ENCODE measurements at places on chromosomes 1 and 21. TPM values are rescaled to one million over a fixed set of nuclear protein-coding genes. Genes with fewer than 3 reads are reported as not detected.

- H3K27me3 ChIP-seq, result no peaks in the 10 kb centered on the region
- H3K36me3 ChIP-seq, result no peaks in the 10 kb centered on the region
- peak overlapping the region; percentile 96 for H3K27ac ChIP-seq
- H3K4me1 ChIP-seq, result peaks cover 13% of the 10 kb centered on the region
- no peak for DNase-seq
- peak overlapping the region; percentile 90 for H3K4me3 ChIP-seq
Measured at GRCh38 chr1:20785907-20786252, 1.2 kb downstream of the HP1BP3 start.

DNA sequence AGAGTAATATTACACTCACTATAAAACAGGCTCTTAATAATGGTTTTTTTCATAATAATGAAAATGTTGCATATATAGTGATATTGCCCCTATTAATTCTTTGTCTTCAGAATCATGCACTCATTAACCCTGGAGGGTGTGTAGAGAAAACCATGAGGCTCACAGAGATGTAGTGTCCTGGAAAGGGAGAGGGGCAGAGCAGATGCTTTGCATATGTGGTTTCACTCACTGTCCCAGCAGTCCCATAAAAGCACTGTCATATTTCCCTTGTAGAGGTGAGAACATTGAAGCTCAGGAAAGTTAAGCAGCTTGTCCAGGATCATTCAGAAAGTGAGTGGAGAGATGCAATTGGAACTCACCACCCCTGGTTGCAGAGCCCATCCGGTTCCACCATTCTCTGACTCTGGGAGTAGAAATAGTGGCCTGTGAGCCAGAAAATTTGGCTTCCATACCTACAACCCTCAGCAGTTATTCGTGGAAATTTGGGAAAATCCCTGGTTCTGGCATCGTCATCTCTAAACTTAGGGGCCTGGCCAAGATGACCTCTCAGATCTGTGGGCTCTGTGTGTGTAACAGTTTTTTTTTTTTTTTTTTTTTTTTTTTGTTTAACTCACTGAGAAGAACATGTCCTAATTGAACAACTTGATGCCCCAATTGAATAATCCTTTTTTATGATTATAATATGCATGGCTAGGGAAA, 86.4 kb downstream of the RGL1 start:
- H3K27me3 ChIP-seq, result no peaks in the 10 kb centered on the region
- peaks cover 5% of the 10 kb centered on the region for H3K36me3 ChIP-seq
- H3K4me1 ChIP-seq, result peaks cover 4% of the 10 kb centered on the region
- no peak overlapping the region for H3K4me3 ChIP-seq

DNA sequence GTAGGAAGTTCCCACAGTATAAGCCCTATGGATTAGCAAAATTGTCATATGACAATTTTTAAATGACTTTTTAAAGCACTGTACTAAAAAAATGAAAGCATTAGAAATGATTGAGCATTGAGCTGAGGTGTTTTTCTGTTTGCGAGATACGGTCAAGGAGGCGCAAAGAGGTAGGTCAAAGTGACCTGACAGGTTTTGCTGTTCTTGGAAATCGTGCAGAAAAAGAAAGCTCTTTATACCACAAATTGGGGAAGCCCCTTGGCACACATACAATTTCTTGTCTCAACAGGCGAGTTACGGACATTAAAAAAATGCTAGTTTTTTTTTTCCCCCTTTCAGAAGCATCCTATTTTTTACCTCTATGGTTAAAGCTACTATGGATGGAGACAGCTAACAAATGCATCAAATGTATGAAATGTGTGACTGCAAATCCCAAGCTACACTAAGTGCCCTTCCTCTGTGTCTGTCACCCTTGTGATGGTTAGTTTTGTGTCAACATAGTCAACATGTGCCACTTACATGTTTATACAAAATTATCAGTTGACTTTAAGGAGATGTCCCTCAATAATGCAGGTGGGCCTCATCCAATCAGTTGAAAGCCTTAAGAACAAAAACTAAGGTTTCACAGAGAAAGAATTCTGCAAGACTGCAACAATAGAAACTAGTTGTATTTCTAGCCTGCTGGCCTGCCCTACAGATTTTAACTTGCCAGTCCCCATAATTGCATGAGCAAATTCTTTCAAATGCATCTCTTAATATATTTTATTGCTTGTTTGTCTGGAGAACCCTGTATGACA, 29.3 kb downstream of the CRYZ start:
- H3K4me1 ChIP-seq, result no peaks in the 10 kb centered on the region
- no peak overlapping the region for H3K4me3 ChIP-seq
- no peak for DNase-seq
- no peak overlapping the region for H3K27ac ChIP-seq
- H3K27me3 ChIP-seq, result no peaks in the 10 kb centered on the region

GRCh38 chr21:37593740-37594471, 227.3 kb downstream of the DYRK1A start:
- H3K27me3 ChIP-seq, result no peaks in the 10 kb centered on the region
- no peak overlapping the region for H3K4me3 ChIP-seq
- H3K36me3 ChIP-seq, result no peaks in the 10 kb centered on the region
- DNase-seq, result no peak
- no peak overlapping the region for H3K27ac ChIP-seq

- no peaks in the 10 kb centered on the region for H3K36me3 ChIP-seq
- no peaks in the 10 kb centered on the region for H3K27me3 ChIP-seq
- H3K4me3 ChIP-seq, result no peak overlapping the region
- H3K4me1 ChIP-seq, result peaks cover 16% of the 10 kb centered on the region
- no peak for DNase-seq
Measured at GRCh38 chr1:51247022-51247421, 10.9 kb downstream of the RNF11 start.

- H3K36me3 ChIP-seq, result no peaks in the 10 kb centered on the region
- H3K27me3 ChIP-seq, result no peaks in the 10 kb centered on the region
- no peaks in the 10 kb centered on the region for H3K4me1 ChIP-seq
- H3K27ac ChIP-seq, result no peak overlapping the region
Measured at GRCh38 chr21:19290328-19290727, 886.7 kb upstream of the TMPRSS15 start.

Gene AIRE
- total RNA-seq, result 0.37 TPM

Gene KCNJ15
- 79.1 TPM for total RNA-seq

Gene OR2T33
- not detected for total RNA-seq

Gene GFI1
- total RNA-seq, result 2.5 TPM

Gene DCDC2B
- total RNA-seq, result 7.2 TPM

Gene PLEKHN1
- 5.1 TPM for total RNA-seq

Gene MAD2L2
- 28.1 TPM for total RNA-seq
